ENCODE measurements at places on chromosomes 4 and X. TPM values are rescaled to one million over a fixed set of nuclear protein-coding genes. Genes with fewer than 3 reads are reported as not detected.

The RBM10 gene
- total RNA-seq: 29.4 TPM

DNA sequence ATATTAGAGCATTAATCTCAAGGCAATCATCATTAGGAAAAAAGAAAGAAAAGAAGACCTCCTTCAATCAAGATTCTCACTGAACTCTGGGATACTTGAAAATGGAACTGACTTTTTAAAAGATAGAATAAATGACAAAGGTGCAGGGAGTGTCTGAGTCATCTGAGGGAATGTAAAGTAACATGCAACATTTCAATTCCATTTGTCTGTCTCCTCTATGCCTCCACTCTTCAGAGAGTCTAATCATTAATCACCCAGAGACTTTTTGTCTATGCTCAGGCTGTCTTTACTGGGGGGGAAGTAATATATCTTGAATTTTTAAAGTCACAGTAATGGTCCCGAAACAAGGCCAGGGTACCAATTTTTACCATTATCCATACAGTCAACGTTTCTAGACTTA, 55.0 kb upstream of the PACRGL start:
- DNase-seq: no peak

GRCh38 chr4:82801910-82802521, 3.4 kb upstream of the SCD5 start:
- DNase-seq: no peak

GRCh38 chrX:120299928-120300327, 11.3 kb downstream of the TMEM255A start:
- DNase-seq: no peak

The SSX4B gene
- total RNA-seq: not detected

GRCh38 chrX:6810776-6811175, 275.9 kb upstream of the VCX3A start:
- no peak for DNase-seq

The MAGEA1 gene
- total RNA-seq: not detected

The RAP1GDS1 gene
- total RNA-seq: 22.3 TPM

GRCh38 chrX:13932416-13932815, 97.3 kb downstream of the GEMIN8 start:
- DNase-seq: no peak

GRCh38 chr4:4502694-4503311, 39.0 kb downstream of the STX18 start:
- peak; percentile 9 for DNase-seq

DNA sequence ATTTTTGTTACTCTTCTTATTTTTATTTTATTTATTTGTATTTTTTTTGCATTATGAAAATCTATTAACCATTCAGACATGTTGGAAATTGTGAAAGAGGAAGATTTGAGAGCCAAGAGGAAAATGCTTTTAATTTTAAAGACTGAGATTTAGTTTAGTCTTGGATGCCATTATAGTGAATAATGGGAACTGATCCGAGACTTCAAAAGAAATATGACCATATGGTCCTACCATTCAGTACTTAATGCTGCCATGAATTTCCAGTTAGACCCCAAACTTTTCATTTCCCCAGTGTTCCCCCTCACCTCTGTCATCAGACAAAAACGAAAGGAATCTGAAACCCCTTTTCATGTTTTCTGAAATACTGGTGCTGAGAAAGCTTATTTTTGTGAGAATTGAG, 95.5 kb downstream of the TENM3 start:
- no peak for DNase-seq

DNA sequence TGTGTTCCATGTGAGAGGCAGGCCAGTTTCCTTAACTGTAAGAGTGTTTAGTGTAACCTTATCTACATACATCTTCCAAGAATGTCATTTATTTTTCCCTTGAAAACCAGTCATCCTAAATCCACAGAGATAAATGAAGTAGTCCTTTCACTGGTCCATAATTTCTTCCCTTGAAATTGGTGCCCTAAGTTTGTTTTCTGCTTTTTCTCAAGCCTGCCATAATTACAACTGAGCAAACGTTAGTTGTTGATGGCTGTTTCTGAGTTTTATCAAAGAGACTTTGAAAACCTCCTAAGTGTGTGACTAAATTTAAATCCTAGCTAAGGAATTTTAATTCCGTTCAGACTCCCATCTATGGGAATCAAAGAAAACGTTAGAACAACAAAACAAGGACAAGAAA, 3.6 kb upstream of the TDO2 start:
- DNase-seq: no peak

The AFP gene
- total RNA-seq: not detected

- DNase-seq: no peak
Observed at GRCh38 chrX:17803449-17803848, 57.6 kb downstream of the RAI2 start.

The FOXR2 gene
- total RNA-seq: not detected
